K562 (cell line): ENCODE measurements at places on chromosomes 13 and 19. TPM values are rescaled to one million over a fixed set of nuclear protein-coding genes. Genes with fewer than 3 reads are reported as not detected.

The TDRD12 gene
- not detected in 2 replicates for polyA plus RNA-seq

- DNase-seq = no peak
These were observed 139.6 kb downstream of the STOML3 start for GRCh38 chr13:38850868-38851626.

DNA sequence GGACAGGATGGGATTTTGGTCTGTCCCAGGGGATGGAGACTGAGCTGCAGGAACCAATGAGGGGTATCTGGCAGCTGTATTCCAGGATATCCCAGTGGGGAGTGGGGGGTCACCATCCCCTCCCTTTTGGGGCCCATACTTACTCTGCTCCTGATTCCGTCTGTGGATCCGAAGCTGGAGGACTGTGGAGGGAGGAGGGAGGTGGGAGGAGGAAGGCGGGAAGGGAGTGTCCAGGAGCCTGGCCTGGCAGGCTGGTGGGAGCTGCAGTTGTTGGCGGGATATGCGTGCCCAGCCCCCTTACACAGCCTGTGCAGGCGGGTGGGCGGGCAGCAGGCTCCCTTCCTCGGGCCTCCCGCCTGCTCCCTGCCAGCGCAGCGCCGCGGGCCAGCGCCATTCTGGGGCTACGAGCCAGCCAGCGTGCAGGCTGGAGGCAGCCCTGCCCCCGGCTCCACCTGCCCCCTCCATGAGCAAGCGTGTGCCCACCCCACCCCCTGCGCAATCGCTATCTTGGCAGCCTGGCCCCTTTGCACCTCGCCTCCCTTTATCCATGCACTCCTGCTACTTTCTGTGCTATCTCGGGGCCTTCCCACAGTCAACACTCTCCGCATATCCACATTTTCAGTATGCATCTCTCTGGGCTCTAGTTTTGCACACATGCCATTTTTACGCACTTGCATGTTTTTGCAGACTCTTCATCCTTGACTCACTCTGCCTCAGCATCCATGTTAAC lies 2.8 kb downstream of the MAMSTR start:
- DNase-seq = no peak

- DNase-seq = no peak
These were observed 21.7 kb upstream of the C1QTNF9B start for GRCh38 chr13:23919006-23919405.

DNA sequence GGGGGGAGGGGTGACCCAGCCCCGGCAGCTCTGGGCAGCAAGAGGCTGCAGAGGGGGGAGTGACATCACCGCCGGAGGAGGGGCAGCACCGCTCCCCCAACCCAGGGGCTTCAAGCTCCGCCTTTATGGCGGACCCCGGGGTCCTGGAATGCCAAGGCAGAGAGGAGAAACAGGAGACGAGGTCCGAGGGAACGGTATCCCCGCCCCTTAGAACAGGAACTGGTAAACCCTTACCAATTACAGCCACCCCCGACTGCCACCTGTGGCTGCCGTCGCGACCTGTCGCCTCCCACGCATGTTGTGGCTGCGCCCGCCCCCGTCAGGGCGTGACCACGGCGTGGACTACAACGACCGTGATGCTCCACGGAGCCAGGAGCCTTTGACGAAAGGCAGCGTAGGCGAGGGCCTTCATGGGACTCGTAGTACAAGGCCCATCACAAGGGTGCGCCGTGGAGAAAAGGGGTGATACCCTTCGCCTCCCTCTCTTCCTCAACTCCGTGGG lies 4.1 kb upstream of the KCNC3 start:
- peak; percentile 89 for DNase-seq

GRCh38 chr19:5927441-5927821 lies 13.4 kb downstream of the CAPS start:
- no peak for DNase-seq

GRCh38 chr19:39388657-39389056 lies 2.2 kb downstream of the PAF1 start:
- DNase-seq = no peak

DNA sequence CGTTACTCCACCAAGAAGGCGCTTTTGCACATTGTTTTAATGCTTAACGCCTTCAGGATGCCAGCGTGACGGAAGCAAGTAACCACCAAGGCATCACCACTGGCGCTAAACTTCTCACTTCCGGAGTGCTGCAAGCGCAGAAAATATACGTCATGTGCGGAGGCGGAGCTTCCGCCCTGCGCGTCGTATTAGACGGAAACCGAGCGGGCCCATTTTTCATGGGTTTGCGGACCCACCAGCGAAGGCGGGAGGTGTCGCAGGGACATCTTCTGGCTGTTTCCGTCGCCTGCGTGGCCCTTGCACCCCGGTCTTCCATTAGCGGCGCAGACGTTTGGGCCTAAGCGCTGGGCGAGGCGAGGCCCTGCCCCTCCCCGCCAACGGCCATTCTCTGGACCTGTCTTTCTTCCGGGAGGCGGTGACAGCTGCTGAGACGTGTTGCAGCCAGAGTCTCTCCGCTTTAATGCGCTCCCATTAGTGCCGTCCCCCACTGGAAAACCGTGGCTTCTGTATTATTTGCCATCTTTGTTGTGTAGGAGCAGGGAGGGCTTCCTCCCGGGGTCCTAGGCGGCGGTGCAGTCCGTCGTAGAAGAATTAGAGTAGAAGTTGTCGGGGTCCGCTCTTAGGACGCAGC lies at the start of gene ERCC5:
Gene ERCC5, plus strand, starts transcription at position 403 of the 631 bp plus-strand sequence. CDS start 235 bp downstream, outside the sequence.
- peak; percentile 72 for DNase-seq

GRCh38 chr19:32682317-32682716 lies 6.7 kb downstream of the RGS9BP start:
- DNase-seq = no peak

The TUBA3C gene
- 2.2 and 2.8 TPM in 2 replicates for polyA plus RNA-seq

GRCh38 chr13:36536546-36536945 lies 104.3 kb downstream of the CCNA1 start:
- no peak for DNase-seq

DNA sequence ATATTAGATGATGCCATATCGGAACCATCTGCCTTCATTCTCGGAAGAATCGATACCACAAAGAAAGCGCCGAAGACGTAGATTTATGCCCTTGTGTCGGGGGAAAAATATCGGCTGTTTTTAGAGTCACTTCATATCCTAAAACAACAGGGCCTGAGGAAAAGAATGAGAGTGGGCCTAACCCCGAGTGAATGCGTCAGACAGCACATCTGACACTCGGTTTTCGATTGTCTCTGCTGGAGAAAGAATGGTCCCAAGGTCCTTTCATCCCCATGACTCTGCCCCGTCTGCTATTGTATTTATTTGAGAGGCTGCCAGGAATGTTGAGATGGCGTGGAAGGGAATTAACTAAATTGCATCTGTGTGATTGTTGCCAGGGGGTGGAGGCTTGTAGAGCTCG lies 46.1 kb downstream of the CHST8 start:
- DNase-seq = no peak

- DNase-seq = peak; percentile 62
These were observed 1.3 kb downstream of the SOX21 start for GRCh38 chr13:94710881-94711560.

The C19orf67 gene
- polyA plus RNA-seq = 1.8 TPM in 1 of 2 replicates, not detected in the other

GRCh38 chr13:44543369-44543768 lies 32.8 kb downstream of the TSC22D1 start:
- no peak for DNase-seq

The PRKCG gene
- not detected in 2 replicates for polyA plus RNA-seq
